ENCODE measurements at places on chromosomes 1 and 21.

DNA sequence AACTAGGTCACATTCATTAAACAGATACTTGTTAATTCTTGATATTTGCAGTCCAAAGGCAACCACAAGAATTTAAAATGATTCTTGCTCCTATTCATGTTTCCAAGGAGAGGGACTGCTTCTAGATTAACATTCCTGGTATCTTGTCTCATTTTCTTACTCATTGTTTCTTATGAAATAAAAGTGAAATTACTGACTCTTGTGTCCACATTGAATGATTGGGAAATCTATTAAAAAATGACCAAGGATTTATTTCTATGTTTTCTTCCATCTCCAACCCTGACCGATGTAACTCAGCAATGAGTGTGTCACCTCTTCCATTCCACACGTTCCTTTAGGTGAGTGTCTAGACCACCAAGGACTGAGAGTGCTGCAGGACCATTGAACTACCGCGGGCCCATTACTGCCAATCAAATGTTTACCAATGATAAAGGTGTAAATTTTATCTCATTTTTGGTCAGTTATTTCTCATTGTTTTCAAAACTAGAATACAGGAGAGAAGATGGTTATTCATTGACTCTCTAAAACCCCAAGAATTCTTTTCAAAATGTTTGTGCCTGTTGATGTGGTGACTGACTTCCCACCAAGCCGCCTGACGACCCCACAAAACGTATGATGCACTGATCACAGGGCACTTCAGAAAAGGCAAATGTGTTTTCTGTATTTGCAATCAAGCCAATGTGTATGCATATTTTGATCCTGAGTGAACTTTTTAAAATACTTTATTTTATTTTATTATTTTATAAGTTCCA lies 414.6 kb upstream of the PTBP2 start:
- no peak for DNase-seq

DNA sequence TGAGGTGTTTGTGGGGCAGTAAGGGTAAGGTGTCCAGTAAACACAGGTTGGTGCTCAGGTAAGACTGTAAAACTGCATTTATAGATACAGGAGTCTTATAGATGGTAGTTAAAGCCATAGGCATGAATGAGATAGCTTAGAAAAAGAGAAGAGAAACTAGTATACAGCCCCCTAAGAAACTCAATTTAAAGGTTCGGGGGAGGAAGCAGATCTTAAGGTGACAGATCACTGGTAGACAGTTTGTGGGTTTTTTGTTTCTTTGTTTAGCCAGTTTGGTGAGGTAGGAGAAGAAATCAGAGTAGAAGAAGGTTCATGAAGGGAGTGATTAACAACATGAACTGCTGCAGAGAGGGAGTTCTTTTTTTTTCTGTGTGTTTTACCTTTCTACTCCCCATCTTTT lies 6.1 kb upstream of the AGO3 start:
- no peak for DNase-seq

DNA sequence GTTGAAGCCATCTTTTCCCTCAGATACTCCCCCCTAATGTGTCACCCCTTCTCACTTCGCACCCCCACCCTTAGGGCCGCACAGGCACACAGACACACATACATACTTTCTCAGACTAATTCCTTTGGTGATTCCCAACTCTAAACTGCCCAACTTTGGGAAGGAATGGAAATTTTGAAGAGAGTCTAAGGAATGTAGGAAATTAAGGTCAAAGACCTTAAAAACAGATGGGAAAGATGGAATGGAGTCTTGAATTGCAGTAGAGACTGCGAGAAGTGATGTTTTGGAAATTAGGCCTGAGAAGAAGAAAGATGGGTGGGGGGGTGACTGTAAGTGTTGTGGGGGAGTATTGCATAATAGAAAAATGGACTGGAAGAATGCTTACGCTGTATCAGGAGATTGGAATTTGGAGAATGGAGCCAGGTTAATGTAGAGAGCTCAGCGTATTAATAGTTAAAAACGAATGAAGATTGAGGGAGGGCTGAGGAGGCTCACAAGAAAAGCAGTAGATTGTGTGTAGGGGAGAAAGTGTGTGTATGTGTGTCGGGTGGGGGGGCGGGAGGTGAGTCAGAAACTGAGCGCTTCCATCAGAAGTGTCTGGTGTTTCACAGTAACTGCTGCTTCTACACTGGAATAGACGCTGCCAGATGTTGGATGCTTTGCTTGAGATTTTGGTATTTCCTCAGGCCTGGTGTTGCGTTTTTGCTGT lies 1.7 kb downstream of the PIP5K1A start:
- DNase-seq = no peak

DNA sequence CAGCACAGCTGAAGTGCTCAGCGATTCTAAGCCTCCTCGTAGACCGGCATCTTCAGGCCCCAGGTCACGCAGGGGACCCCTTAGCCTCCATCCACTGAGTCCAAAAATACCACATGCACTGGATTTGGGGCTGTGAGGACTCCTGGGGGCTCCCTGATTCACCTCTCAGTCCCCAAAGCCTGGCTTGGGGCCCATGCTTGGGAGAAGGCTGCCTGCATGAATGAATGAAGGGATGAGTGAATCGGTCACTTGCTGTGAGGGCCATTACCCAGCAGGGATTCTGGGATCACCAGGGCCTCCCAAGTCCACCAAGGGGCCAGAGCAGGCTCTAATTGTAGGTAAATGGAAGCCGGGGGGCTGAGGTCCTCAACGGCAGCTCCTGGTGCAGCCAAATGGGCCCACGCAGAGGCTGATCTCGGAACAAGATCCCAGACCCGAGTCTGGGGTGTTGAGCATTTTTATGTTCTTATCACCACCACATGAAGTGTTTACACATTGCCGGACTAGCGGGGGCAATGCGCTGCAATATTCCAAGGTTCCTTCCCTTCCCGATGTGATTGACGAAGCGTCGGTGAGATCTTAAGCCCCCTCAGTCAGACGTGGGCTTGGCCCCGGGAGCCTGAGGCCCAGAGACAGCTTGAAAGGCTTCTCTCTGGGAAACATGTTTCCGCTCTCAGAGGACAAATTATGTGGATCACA lies 13.6 kb upstream of the ARHGEF16 start:
- DNase-seq = no peak

GRCh38 chr1:229270547-229271447 lies at the start of gene RAB4A:
Gene RAB4A (plus strand): TSS chr1:229271111. CDS start chr1:229271340, 229 bp downstream.
- DNase-seq = peak; percentile 84

GRCh38 chr1:210099921-210100320 lies 132.7 kb upstream of the SERTAD4 start:
- DNase-seq = no peak
